M059J (cell line): ENCODE measurements at places on chromosomes 6 and 20.

GRCh38 chr6:67956352-67956751 is 678.7 kb upstream of the ADGRB3 start:
- no peak for DNase-seq

DNA sequence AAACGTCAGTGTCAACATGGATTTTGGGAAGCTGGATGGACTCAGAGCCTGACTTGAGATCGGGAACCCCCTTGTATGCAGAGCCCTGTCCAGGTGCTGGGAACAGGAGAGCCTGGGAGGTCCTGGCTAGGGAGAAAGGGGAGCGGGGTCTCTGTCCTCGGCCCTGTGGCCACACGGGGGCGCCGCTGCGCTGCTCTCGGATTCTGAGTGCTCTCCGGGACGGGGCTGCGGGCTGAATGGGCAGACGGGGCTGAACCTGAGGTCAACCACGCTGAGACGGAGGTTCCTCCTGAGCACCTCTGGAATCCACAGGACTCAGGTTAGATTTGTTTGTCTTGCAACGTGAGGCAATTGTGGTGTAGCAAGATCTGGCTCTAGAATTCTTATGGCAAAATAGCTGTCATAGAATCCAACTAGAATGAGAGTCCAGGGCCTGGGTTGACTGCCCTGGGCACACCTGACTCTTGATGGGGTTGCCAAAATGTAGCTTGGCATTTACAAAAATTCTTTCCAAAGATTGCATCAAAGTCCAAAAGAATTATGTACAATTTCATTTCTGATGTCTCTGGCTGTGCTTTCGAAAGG is 20.6 kb upstream of the HLA-F start:
- DNase-seq = peak; percentile 42

DNA sequence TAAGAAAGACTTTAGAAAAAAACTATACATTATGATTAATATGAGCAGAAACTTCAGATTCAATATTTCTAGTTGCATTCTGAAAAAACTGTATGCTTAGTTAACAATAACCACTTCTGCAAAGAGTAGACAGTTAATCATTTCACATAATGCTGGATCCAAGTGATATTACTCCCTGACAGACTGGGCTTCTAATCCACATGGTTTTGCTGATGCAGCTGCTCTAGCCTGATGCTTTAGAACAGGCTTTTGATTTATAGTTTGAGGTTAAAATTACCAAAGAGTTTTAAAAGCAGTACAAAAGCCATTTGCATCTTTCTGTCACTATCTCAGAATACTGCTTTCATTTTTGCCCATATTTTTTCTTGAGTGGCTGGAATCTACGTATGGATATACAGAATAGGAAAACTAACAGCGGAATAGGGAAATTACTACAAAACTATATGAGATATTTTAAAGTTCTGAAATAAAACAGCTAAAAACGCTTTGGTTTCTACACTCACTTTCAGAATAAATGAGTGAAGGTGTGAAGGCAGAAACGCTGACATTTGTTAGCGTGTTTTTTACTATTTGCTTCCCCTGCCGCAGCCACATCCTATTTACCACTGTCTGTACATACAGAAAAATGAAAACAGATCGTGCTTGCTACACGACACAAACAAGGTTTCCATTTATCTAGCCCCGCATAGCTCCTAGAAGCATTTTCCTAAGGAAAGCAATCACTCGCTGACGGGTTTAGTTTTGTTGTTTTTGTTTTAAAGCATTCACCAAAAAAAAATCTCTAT is 61.7 kb downstream of the METTL24 start:
- no peak for DNase-seq

- DNase-seq = no peak
Measured at GRCh38 chr6:3317741-3318211, 59.0 kb downstream of the PSMG4 start.

GRCh38 chr6:66605011-66605410 is 898.0 kb upstream of the EYS start:
- DNase-seq = peak; percentile 83

GRCh38 chr6:134358320-134358719 is 40.4 kb upstream of the SGK1 start:
- DNase-seq = no peak

- DNase-seq = no peak
Measured at GRCh38 chr6:96926425-96926824, 1.9 kb downstream of the KLHL32 start.

GRCh38 chr20:54589402-54590030 is 114.1 kb downstream of the DOK5 start:
- no peak for DNase-seq

GRCh38 chr6:123715006-123715863 is 78.5 kb upstream of the TRDN start:
- DNase-seq = peak; percentile 50

- DNase-seq = no peak
Measured at GRCh38 chr6:47352194-47352920, 42.7 kb upstream of the TNFRSF21 start.

DNA sequence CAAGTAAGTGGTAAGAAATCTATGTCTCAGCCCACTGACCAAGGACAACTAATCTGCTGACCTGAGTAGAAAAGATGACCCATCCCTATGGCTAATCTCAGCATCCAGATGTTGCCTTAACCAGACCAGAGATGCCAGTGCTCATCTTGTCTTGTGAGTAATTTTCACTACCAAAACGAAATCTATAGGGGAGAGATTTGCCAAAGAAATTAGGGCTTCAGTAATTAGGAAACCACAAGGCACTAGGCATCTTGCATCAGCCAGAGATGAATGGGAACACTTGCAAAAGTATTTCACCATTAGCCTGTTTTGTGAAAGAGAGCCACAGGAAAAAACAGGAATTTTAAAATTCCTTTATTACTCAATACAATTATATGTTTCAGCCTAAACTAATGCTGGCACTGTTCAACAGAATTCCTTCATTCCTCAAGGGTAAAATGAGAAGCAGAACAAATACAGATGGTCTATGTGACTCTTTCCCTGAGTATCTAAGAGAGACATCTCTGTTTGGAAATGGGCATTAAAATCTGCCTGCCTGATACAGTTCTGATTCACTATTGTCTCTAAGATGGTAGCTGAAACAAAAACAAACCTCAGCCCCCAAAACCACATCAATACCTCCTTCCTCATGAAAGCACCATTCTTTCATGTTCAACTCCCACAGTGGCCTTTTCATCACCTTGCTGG is 87.8 kb downstream of the GMDS start:
- DNase-seq = peak; percentile 67

DNA sequence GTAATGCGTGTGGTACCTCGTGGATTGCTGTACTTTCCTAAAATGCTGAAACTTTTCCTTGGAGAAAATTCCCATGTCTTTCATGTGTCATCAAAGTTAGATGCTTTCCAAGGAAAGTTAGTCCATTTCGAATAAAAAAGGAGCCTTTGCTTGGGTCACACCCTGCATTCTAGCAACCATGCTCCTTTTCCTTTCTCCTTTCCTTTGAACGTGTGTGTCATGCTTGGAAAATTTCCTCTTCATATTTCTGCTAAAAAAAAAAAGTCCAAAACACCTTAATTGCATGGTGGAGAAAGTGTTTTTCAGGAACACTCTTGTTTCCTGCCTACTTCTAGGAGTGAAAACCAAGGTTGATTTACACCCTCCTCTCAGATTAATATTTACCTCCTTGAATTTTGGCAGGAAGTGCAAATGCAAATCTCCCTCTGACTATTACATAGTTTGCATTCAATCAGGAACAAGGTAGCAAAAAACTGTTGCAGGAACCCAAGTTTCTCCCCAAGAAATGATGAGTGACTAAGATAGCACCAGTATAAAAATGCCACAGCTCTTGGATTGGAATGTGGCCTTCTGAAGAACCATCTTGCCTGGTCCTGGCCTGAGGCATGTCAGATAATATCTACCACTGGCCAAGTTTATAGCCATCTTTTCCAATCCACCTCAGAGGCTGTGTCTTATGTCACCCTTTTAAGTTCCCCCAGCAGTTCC is 590.6 kb downstream of the QKI start:
- DNase-seq = peak; percentile 84

GRCh38 chr6:35258858-35259193 is 709 bp upstream of the ZNF76 start:
- no peak for DNase-seq

DNA sequence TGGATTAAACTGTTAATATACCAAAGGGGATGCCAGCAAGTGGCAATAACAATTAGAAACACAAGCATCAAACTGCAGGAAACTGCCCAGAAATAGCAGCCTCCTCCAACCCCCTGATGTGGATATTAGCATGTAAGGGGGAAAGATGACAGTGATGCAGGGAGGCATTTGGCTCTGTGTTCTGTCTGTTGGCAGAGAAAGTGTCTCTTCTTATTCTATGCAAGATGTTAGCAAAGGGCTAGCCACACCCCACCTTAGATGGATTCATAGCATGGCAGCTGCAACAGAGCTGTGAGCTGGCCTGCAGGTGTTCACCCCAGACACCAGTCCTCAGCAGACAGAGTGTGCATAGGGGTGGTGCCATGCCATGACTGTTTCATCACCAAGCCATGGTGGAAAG is 38.0 kb downstream of the SCP2D1 start:
- no peak for DNase-seq

DNA sequence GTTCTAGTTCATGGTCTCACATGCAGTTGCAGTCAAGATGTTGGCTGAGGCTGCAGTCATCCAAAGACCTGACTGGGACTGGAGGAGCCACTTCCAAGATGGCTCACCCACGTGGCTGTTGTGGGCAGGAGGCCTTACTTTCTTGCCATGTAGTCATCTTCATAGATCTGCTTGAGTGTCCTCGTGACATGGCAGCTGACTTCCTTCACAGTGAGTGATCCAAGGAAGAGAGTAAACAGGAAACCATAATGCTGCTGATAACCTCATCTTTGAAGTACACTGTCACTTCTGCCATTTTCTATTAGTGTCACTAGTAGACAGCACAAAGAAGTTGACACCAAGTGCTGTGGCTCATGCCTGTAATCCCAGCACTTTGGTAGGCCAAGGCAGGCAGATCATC is 40.1 kb upstream of the AKIRIN2 start:
- peak; percentile 12 for DNase-seq

- DNase-seq = peak; percentile 40
Measured at GRCh38 chr20:21437816-21438215, 40.5 kb upstream of the NKX2-4 start.

- peak; percentile 30 for DNase-seq
Measured at GRCh38 chr6:19988555-19988954, 151.4 kb downstream of the ID4 start.

- no peak for DNase-seq
Measured at GRCh38 chr6:126252154-126252553, 87.8 kb upstream of the CENPW start.
